Stimulated activated CD8-positive, alpha-beta memory T cell treated with anti-CD3 and anti-CD28 coated beads, Interleukin-15, amount 100 ng/mL, for 4 hours (primary cell): ENCODE measurements at places on chromosomes 11 and 22.

DNA sequence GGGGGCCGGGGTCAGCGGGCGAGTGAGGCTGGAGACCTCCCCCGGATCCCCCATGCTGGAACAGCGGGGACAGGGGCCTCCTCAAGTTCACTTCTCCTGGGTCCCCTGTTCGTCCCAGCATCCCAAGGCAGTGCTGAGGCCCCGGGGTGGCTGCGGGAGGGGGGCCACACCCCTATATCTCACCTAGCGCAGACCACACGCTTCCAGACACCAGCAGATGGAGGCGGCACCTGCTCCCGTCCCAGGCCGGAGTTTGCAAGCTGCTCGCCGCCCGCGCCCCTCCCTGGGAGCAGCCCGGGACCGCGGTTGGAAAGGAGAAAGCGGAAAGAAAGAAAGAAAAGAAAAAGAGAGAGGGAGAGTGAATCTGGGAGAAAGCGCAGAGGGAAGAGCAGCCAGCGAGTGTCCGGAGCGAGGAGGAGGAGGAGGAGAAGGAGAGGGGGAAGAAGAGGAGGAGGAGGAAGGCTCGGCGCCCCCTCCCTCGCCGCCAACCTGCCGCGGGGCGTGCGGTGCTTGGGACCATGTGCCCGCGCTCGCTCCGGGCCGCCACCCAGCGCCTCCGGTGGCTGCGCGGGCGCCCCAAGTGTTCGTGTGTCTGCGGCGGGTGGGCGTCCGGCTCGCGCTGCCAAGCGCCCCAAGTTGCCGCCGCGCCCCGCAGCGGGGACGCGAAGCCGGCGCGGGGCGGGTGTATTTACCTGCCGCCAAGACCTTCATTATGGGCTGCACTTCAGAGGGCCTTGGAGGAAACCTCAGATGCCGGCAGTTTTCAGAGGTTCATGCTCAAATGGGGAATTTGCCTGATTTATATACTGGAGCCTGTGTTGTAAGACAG, at the start of gene LIF:
Gene LIF, minus strand, starts transcription at position 775 of the 829 bp plus-strand sequence. Its CDS starts 64 bp downstream, at position 711.
- peak; percentile 39 for DNase-seq

DNA sequence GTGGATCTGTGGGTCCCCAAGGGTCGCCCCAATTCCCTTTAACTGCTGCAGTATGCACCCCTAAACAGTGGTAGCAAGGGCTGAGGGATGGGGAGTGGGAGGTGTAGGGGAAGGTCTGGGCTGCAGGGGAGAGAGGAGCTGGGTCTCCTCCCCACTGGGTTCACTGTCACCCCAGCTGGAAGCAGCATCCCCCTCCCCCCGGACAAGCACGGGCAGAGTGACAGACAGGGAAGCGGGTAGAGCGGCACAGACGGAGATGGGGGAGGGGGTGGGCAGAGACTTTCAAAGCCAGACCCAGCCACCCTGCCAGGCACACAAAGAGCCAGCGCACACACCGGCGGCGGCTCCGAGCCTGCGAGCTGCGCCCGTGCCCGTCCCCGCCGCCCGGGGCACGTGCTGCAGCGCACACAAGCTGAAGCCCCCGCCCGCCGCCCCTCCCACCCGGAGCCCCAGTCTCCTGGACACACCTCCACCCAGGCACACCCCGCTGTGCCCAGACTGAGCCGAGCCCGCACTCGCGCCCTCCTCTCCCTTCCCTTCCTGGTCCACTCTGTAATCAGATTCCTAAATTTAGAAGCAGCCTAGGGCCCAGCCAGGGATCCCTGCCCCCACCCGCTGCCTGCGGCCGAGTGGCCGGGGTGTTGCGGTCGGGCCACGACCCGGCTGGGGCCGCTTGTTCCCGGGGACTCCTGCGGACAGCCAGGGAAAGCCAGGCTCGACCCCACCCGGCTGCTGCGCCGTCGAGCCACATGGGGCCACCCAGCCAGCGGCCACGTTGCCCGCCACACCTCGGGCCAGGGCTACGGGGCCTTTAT, 935 bp upstream of the RCOR2 start:
- no peak for DNase-seq

DNA sequence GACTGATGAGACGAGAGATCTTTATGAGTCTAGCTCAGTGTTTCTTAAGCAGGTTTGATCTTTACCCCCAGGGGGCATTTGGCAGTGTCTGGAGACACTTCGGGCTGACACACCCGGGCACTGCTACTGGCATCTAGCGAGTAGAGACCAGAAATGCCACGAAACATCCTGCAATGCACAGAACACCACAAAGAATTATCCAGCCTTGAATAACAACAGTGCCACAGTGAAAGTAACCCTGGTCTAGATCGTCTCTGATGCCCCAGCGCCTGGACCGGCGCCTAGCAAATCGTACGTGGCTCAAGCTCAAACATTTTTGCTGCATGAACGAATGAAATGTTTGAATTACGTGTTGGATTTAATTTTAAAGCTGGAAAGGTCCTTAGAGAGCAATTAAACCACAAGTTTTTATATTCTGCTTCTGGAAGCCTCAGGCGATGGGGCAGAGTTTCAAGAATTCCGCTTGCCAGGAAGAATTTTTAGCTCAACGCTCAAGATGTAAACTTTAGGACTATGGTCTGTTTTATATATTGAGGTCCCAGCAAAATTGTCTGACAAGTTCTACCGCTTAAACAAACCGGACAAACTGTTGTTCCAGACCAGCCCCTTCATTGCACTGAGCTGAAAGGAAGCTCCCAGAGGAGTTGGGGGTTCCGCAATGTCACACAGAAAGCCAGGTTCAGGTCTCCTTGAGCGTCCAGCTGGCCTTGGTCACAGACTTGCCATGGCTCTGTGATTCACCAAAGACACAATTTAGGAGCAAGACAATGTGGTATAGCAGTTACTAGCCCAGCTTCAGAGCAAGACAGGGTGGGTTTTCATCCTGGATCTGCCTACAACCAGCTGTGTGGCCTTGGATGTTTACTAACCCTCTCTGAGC, 44.2 kb upstream of the SMTN start:
- no peak for DNase-seq

- DNase-seq: no peak
These were observed 7.6 kb upstream of the PGA3 start for GRCh38 chr11:61195719-61196118.

DNA sequence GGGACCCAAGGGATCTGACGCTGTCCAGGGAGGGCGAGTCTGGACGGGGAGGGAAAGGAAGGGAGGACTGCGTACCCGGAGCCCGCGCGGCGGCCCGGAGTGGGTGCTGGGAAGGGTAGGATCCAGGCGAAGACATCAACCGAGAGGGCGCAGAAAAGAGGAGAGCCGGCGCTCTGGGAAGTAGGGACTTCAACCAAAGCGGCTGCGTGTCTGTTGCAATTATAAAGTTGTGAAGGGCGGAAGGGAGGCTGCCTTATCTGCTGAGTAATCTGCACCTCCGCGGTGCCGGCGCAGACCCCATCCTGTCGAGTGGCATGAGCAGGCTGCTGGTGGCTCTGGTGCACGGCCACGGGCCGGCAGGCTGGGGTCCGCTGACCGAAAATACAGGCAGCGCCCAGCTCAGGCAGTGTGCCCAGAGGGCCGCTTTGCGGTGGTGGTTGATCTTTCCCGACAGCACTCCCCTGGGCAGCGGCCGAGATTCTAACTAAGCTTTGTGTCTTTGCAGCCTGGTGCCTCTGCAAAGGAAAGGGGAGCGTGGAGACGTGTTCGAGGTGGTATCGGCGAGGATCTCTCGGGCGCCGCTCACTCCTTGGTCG, 978 bp downstream of the C11orf87 start:
- DNase-seq: no peak

DNA sequence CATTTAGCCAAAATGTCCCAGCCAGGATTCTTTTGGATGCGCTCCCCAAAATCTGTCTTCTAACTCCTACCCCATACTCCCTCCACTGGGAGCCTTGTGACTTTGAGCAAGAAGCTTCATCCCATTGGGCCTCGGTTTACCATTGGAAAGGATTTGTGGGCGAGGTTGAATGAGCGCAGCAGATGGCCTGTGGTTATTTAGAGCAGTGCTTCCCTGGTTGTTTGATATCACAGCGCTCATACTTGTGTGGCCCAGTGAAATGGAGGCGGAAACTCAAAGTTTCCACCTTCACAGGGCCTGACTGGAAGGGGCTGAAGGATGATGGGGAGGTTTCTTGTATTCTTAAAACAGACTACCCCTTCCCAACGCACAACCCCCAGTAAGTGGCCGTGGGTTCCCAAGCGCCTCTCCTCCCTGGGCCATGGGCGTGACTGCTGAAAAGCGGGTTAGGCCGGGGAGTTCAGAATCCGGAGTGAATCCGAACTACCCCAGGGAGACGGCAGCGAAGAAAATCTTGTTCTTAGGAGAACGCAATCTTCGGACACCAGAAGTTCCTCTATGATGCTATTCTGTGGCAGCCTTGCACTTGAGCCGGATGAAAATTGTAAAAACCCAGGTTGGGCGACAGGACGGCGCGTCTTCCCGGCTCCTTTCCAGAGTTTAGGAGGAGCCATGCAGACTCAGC, 1.2 kb upstream of the ATF4 start:
- no peak for DNase-seq

GRCh38 chr22:47690586-47690985, 928.1 kb downstream of the TBC1D22A start:
- no peak for DNase-seq

GRCh38 chr22:43200555-43200954, 13.6 kb upstream of the TTLL12 start:
- DNase-seq: no peak

DNA sequence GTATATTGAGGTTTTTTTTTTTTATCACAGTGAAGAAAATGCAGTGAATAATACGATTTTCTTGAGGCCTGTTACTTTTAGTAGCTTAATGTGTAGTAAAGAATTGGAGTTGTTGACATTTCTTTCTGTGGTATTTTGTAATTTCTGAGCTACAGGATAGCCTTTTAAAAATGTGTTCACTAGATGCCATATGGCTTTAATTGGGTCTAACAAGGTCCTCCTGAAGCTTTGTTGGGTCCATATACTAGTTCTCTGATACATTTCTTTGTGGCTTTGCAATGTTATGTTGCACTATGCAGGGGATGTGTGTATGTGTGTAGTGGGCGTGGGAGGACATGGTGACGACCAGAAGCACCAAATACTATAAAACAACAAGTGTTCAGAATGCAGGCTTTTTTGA, 25.1 kb downstream of the FBXO7 start:
- DNase-seq: no peak

DNA sequence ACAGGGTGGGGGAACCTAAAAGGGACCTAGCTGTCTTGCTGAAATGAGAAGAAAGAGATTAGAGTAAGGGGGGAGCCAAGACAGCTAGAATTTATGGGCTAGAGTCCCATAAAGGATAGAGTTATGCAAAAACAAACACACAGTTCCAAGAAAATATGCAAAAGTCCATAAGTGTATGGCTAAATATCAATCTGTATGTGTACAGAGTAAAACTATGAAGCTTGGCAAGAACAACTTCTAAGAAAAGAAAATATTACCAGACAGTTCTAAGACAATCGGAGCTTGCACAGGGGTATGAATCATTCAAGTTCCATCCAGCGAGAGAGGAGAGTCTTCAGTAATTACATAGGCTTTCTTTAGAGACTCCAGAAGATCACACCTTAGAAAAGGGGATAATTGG, 41.8 kb downstream of the GDPD4 start:
- DNase-seq: no peak

- DNase-seq: no peak
These were observed 565.1 kb upstream of the CCDC179 start for GRCh38 chr11:23425381-23425780.

DNA sequence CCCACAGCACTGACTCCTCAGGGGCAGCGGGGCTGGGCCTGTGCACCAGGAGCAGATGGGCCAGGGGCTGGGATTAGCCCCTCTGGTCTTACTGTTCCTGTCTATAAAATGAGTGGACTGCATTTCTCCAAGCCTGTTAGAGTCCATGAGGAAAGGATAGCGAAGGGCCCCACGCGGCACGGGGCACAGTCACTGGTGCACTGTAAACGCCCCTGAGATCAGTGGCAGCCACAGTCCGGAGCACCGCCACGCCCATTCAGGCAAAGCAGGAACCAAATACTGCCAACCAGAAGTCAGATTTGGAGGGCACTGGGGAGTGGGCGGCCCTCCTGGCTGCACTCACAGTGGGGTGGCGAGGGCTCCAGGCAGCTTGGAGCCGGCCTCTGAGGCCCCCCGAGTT, 387.5 kb downstream of the TBC1D22A start:
- DNase-seq: no peak

DNA sequence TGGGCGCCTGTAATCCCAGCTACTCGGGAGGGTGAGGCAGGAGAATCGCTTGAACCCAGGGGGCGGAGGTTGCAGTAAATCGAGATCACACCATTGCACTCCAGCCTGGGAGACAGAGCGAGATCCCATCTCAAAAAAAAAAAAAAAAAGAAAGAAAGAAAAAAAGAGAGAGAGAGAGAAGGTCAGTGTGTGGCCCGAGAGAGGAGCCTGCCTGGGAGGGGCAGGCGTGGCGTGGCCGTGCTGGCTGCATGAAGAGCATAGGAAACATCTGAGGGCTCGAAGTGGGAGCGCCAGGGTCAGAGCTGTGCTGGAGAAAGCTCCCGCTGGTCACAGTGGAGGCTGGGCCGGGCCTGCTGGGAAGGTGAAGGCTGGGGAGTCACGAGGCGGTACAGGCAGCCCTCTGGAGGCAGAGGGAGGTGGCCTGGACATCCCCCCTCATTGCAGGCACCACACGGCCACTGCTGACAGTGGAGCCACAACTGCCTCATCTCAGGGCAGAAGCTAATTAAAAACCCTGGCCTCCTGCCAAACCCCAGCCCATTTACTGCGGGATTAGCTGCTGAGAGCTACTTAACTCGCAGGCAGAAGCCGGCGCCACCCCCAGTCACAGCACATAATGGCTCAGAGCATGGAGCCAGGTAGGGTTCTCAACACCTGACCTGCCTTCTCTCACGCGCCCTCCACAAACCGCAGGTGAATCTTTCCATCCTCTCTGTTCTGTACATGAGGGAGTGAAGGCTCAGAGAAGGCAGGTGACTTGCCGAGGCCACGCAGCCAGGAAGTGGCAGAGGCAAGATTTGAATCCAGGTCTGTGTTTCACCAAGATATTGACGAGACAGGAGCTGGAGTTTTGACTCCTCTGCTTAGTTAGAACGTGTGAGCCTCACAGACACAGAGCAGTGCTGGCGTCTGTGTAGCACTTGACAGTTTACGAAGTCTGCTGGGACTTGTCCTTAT, 32.6 kb downstream of the NFAM1 start:
- DNase-seq: no peak

GRCh38 chr22:28883917-28884746, 760 bp downstream of the ZNRF3 start:
- DNase-seq: no peak

DNA sequence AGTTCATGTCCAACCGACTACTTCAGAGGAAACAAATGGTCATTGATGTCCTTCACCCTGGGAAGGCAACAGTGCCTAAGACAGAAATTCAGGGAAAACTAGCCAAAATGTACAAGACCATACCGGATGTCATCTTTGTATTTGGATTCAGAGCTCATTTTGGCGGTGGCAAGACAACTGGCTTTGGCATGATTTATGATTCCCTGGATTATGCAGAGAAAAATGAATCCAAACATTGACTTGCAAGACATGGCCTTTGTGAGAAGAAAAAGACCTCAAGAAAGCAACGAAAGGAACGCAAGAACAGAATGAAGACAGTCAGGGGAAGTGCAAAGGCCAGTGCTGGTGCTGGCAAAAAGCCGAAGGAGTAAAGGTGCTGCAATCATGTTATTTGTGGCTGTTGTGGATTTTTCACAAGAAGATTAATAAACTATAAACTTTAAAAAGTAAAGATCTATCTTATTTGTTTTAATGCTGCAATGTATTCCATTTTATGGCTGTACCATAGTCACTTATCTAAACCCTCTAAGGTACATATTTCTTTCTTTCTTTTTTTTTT, 20.1 kb upstream of the HIPK3 start:
- no peak for DNase-seq
